Keratinocyte (primary cell): ENCODE measurements at places on chromosomes 11 and 22. TPM values are rescaled to one million over a fixed set of nuclear protein-coding genes. Genes with fewer than 3 reads are reported as not detected.

The RAB39A gene
- polyA plus RNA-seq, result not detected in 3 replicates

The MAJIN gene
- 0.09 TPM in 1 of 3 replicates, not detected in the others for polyA plus RNA-seq

DNA sequence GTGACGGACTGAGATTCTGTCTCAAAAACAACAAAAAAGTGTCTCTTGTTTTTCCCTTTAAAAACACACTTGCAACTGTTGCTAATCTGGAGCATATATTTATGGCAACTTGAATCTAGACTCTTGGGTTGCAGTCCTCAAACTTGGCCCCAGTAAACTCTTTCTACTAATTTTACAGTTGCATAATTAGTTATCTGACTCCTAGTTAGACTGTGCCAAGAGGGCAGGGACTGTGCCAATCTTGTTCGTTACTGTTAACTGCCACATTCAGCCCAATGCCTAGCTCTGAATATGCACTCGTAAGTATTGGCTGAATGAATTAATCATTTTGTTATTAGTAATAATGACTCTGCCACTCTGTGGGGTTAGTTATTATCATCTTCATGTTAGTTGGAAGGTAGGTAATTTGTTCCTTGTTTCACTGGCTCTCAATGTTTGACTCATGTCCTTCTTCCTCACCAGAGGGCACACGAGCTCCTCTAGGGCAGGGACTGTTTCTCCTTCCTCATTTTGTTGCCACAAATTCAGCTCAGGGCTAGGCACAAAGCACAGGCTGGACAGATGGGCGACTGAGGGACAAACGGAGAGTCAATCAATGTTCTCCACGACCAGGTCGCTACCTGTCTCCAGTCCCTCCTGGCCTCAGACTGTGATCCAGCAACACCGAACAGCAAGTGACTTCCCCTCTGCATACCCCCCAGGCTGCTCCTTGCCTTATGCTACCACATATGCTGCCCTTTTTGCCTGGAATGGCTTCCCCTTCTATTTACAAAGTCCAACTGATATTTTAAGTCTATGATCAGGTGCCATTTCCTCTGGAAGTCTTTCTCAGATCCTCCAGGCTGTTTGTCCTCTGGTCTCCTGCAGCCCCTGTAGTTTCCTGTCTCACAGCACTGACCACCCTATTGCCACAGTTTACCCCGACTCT lies 9.0 kb downstream of the CLPB start:
- DNase-seq, result no peak

DNA sequence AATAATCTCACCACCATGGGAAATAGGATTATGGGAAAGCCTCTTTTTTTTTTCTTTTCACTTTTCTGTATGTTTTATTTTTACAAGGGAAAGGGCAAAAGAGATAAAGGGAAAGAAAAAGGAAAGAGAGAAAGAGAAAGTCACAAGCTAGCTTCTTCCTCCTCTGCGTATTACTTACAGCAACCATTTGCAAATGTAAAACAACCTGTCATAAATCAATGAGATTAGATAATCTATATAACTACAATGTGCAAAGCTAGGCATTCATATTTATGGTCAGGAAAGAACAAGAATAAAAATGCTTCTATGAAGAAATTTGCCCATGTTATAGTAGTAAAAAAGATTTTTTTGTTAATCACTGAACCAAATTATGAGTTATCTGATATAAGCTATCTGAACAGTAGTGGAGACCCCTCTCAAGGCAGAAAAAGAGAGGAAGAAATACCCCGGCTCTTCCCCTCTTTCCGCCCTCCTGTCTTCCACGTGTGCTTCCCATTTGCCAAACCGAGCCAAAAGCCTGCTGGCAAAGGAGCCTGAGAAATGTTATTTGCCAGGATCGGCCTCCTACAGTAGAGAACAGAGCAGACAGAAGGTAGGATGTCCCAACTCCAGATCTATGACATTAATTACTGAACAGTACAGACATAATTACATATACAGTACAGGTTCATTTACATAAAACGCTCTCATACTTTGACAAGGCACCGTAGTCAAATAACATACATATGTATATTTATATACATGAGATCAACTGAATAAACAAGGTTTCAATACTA lies 50.2 kb downstream of the ARHGAP32 start:
- no peak for DNase-seq

DNA sequence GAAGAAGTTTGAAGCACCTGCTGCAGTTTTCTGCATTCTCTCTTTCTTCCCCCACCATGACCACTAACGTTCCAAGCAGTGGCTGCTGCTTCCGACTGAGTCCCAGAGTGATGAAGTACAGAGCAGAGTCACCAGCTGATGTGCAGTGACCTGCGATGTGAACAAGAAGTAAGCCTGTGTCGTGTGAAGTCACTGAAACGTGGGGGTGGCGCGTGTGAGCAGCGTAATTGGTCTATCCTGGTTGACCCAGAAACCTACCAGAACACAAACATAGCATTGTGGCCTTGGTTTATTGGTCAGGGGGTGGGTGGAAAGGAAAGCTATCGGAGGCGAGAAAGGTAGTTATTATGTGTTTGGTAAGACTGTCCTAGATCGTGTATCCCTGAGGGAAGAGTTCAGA lies 3.5 kb downstream of the KRTAP5-7 start:
- no peak for DNase-seq

GRCh38 chr11:32244453-32244852 lies 153.6 kb downstream of the RCN1 start:
- DNase-seq, result no peak
